NCI-H82 (cell line): ENCODE measurements at places on chromosomes 7 and 10.

- DNase-seq = no peak
Observed at GRCh38 chr7:143992670-143993069, 7.5 kb upstream of the OR6B1 start.

DNA sequence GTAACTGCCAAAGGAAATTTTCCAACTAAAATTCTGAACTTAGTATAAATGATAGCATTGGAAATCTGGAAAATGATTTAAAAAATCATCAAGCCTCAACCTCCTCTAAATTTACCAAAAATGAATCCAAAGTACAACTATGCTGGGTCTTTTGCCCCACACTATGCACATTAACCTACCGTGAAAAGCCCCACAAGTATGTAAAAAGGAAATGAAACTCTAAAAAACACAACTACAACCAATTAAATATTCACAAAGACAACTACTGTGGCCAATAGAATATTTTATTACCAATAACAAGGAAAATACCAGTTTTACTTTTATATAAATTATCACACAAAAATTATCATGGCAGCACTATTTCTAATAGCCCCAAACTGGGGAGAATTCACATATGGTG, 19.3 kb downstream of the EIF3A start:
- DNase-seq = no peak

GRCh38 chr10:63986536-63986935, 465.3 kb downstream of the REEP3 start:
- DNase-seq = no peak

- DNase-seq = no peak
Observed at GRCh38 chr7:149788300-149788851, 15.0 kb upstream of the ZNF467 start.

DNA sequence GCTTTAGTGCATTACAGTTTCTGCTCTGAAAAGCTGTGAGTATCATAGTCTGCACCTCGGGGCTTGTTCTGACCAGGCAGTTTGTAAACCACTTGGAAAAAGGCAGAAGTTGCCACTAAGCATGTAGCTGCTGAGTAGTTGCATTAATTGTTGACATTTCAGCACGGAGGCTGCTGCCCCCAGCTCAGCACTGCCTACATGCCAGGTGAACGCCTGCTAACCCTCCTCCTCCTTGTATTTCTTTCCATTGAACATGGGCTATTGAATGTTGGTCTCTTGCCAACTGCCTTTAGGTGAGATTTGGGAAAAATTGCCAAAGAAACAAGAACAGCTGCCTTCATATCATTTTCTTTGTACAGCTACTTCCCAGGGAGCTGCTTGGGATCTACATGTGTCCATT, 164.2 kb downstream of the RAPGEF5 start:
- peak; percentile 57 for DNase-seq

DNA sequence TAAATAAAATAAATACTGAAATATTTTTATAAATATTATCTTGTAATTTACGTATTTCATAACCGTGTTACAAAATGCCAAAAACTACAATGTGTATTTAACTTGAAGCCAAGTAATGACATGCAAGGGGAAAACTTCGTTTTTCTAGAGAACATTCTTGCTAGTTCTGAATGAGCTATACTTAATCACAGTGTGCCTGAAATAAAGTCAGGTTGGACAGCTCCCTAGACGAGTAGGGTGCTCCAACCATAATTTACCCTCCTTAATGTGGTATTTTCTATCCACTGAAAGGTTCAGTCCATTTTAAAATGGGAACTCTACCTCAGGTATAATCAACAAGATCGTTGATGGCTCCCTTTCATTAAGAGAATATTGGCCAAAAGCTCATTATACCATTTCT, 194.5 kb upstream of the AHR start:
- DNase-seq = no peak

- no peak for DNase-seq
Observed at GRCh38 chr7:134108802-134109201, 18.3 kb upstream of the LRGUK start.

DNA sequence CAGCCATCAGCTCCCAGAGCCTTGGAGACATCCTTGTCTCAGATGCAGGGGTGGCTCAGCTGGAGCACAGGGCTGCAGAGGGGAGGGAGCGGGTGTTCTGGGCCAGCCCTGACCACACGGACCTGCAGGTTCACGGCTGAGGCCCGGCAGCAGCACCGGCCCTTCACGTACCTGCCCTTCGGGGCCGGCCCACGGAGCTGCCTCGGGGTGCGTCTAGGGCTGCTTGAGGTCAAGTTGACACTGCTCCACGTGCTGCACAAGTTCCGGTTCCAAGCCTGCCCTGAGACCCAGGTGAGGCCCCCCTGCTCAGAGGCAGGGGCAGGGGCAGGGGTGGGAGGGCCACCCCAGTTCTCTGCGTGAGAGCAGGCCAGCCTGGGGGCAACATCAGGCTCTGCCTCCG, 45.2 kb downstream of the PARP12 start:
- DNase-seq = no peak
